ENCODE measurements at places on chromosomes 3 and 15.

GRCh38 chr15:22961762-22962161, 18.4 kb downstream of the CYFIP1 start:
- DNase-seq = no peak

DNA sequence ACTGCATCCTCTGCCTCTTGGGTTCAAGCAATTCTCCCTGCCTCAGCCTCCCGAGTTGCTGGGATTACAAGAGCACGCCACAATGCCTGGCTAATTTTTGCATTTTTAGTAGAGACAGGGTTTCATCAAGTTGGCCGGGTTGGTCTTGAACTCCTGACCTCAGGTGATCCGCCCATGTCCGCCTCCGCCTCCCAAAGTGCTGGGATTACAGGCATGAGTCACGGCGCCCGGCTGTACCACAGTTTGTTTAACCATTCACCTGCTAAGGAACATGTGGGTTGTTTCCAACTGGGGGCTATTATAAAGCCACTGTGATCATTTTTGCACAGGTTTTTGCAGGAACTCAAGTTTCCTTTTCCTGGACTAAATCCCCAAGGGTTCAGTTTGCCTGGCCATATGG, 123.2 kb upstream of the RAP2B start:
- DNase-seq = no peak

DNA sequence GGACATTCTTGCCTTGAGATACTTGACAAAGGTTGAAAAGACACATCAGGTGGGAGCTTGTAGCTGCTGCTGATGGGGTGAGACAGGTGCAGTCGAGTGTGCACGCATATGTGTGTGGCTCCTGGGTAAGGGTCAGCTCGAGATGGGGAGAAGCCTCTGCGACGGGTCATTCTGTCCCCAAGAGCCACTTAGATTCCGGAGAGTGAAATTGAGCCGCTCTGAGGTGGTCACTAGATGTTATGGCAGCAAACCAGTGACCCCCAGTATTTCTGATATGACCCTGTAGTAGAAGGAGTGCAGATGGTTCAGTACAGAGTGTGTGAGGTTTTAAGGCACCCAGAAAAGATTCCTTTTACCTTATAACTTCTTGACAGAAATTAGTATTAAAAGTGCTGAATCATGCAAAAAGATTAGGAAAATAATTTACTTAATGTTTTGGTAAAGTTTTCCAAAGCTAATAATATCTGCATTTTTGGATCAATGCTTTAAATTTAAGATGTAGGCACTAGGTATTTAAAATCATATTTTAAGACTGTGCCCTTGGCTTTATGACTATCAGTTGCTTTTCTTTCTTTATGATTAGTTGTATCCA, 241.9 kb upstream of the TOPAZ1 start:
- no peak for DNase-seq

- no peak for DNase-seq
Measured at GRCh38 chr3:115760716-115761115, 137.4 kb downstream of the GAP43 start.

DNA sequence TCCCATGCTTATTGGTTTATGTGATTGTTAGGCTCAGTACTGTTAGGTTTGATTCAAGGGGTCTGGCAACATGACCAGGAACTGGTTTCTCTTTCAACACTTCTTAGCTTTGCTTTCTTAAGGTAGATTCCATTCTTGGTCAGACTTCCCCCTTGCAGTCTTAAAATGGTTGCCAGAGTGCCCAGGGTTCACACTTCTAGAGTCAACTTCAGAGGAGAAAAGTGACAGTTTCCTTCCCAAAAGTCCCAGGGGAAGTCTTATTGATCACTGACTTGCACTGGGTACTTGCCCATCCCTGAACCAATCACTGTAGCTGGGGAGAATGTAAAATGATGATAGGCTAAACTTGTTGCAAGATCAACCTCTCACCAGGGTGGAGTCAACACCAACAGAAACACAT, 14.1 kb downstream of the MGLL start:
- DNase-seq = no peak

DNA sequence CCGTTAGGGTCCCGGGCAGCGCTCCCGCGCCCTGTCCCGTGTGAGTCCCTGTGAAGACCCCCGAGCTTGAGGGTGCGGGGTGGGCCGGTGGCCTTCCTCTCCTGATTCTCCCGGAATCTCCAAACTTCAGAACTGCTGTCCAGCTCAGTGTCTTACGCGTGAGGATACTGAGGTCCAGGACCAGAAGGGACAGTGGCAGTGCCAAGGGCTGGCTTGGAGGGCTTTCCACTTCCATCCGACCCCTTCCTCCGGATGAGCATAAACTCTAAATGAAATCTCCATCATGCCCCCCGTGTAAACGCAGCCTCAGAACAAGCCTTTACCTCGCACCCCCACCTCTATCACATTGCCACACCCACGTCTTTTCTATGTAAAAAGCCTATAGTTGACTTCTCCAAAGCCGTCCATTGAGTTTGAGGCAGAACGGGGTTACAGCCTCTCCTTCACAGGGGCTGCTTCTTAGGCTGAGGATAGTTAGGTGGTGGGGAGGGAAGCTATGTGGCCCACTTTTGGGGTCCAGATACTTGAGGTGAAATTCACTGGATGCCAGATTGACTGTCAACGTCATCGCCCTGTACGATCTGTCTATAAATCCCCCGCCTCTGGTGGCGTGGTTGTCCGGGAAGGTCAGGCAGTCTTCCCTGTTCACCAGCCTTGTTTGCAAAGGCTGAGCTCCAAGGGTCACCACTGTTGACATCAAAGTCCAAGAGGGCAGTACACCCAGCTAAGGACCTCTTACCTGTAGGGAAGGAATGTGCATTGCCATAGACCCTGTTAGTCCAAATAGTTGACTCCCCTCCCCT, 1.1 kb downstream of the EDEM1 start:
- DNase-seq = no peak
